Naive thymus-derived CD8-positive, alpha-beta T cell (primary cell): ENCODE measurements at places on chromosomes 3 and 15.
A peak's percentile ranks its signal among the peaks of the same experiment; 100 is the strongest.

- no peak for DNase-seq
Observed at GRCh38 chr3:155442072-155442471, 148.6 kb upstream of the STRIT1 start.

DNA sequence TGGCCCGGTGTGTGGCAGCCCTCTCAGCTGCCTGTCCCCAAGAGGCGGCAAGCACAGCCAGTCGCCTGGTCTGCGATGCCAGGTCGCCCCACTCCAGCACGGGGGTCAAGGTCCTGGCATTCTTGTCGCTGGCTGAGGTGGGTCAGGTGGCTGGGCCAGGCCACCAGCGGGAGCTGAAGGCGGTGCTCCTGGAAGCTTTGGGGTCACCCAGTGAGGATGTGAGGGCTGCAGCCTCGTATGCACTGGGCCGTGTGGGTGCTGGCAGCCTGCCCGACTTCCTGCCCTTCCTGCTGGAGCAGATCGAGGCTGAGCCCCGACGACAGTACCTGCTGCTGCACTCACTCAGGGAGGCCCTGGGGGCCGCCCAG lies 20.8 kb downstream of the CAND2 start:
- no peak for DNase-seq

DNA sequence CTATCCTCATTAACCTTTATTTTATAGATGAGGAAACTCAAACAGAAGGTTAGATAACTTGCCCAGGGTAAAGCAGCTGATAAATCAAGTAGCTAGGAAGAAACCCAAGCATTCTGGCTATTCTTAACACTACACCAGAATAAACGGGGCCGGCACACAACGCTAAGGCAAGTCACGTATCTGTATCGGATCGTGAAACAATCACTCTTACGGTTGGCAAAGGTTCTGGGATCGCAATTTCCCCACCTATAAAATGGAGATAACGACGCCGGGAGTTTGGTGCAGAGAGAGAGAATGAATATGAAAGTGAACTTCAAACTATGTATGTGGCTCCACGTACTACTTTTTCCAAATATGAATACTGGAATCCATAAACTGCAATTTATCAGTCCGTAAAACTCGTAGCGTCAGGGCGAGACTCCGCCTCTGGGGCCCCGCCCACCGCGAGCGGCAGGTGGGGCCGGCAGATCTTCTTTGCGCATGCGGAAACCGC lies 252 bp upstream of the ARMC8 start:
- DNase-seq, result peak; percentile 91

DNA sequence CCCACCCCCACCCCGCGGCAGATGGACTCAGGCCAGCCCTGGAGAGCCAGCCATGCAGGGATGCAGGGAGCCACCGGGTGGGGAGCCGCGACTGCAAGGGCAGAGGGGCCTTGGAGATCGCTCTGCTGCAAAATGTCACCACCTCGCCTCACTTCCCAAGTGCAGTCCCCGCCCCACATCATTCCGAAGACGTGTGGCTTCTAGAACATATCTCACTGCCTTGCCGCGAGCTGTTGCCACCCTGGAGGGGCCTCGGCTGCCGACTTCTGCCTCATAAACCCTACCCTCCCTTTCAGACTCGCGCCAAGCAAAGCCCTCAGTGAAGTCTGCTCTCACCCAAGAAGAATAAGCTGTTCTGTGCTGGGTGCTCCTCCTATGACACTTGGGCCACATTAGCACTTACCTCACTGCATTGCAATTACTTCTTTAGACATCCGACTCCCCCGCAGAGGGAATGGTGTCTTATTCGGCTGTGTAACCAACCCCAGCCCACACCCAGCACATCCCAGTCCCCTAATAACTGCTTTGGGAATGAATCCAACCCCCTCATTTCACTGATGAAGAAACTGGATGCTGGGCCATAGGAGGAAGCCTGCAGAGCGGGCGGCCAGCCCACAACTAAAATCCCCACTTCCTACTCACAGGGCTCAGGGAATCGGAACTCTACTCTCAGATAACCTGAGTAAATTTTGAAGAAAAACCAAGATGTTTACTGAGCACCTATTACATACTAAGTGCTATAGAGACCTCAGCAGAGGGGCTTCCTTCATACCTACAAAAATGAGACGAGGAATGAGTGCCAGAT lies 8.6 kb downstream of the TLE3 start:
- no peak for DNase-seq

GRCh38 chr3:9342696-9343095 lies 20.2 kb upstream of the THUMPD3 start:
- no peak for DNase-seq

- no peak for DNase-seq
Observed at GRCh38 chr15:63780969-63781368, 52.8 kb downstream of the HERC1 start.

GRCh38 chr15:31335989-31336592 lies 9.5 kb downstream of the KLF13 start:
- DNase-seq, result no peak
